Right lung (tissue), 10 donors: ENCODE measurements at places on chromosomes 1 and 21.

GRCh38 chr1:154198756-154199562, 7.1 kb upstream of the TPM3 start:
- DNase-seq: peak; percentile 38

DNA sequence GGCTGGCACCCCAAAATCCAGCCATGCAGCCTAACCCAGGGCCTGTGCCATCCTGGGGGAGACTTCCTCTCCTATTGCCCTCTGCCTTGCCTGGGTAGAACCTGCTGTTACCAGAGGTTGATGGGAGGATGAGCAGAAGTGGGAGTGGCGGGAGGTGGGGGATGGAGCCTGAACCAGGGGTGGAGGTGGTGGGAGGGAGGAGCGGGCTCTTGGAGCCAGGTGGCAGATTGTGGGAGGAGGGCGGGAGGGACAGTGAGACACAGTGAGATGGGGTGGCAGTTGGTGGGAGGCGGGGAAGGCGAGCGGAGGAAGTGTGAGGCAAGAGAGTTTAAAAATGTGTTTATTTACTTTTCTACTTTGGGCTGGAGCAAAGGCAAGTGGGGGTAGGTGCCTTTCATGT, 87.3 kb downstream of the KCNJ6 start:
- DNase-seq: no peak

GRCh38 chr1:153699768-153700167, 21.3 kb downstream of the NPR1 start:
- DNase-seq: no peak

DNA sequence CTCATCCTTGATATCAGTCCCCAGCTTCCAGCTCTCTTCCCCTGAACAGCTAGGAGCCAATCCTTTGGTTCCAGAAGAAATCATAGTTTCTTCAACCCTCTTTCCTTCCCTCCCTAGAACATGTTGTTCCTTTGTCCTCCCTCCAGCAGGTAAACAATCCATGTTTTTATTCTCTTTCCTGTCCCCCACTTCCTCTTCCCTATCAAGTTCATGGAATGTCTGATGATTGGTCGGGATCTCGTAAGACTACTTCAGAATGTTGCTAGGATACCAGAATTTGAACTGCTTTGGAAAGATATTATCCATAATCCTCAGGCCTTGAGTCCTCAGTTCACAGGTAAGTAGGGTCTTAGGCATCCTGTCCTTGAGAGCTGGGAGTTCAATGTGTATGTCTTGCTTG, 23.1 kb upstream of the SLC27A3 start:
- DNase-seq: no peak

- DNase-seq: no peak
Measured at GRCh38 chr1:77514921-77515776, 167.3 kb downstream of the ZZZ3 start.

DNA sequence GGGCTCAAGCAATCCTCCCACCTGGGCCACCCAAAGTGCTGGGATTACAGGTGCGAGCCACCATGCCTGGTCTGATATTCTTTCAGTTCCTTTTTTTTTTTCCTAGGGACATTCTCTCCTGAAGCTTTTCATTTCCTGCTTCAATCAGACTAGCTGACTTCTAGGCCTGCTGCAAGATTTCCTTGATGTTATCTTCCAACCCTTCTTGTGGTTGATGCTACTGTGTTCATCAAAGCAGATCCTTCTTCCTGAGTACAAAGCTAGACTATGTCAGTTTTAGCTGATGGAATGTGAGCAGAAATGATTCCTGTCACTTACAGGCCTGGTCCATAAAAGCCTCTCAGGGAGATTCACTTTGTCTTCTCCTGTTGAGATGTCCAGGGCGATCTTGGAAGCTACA, 146.4 kb downstream of the CDC7 start:
- DNase-seq: no peak

- no peak for DNase-seq
Measured at GRCh38 chr1:8874230-8875201, 4.0 kb downstream of the ENO1 start.

DNA sequence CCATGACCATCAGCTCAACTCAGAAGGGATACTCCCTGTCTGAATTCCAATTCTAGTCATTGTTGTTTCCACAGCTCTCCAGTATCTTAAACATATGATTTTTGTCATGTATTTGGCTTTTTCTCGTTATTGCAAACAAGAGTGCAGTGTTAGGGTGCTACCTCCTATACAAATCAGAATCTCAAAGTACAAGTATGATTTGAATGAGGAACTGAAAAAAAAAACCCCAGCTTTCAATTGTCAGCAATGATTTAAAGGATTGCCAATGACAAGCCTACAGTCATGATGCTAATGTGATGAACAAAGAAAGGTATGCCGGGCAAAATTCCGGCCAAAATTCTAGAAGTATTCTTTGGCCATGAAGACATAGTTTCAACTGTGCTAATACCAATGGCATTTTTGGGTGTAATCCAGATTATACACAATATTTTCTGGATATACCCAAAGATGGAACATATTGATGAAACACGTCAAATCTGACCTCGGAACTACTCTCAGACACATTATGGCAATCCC, 14.9 kb downstream of the TMEM35B start:
- no peak for DNase-seq

- peak; percentile 29 for DNase-seq
Measured at GRCh38 chr1:95233319-95233736, 682 bp upstream of the RWDD3 start.

DNA sequence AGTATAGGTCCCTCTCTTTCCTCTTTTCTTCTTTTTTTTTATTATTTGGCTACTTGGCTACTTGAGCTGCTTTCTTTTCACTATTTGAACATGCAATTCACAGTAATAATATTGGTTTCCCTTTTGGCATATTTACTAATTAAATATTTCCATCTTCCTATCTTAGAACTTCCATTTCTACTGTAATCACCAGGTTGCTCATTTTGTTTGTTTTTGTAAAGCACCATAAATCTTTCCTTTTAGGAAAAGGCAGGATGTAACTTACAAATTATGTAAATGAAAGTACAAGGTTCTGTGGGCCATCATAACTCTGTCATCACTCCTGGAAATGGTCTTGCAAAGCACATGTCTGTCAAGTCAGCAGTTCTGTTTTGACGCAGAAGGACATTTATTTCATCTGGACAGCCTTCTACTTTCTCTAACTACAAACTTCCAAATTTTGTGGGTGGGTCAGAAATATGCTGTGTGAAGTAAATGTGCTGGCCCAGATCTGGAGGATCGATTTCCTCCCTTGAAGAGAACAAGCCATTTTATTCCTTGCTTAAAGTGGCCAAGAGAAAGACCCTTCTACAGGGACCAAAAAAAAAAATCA, 71.7 kb upstream of the TNFSF18 start:
- DNase-seq: peak; percentile 6

GRCh38 chr1:114338191-114338890, 172.7 kb downstream of the TRIM33 start:
- DNase-seq: peak; percentile 45

DNA sequence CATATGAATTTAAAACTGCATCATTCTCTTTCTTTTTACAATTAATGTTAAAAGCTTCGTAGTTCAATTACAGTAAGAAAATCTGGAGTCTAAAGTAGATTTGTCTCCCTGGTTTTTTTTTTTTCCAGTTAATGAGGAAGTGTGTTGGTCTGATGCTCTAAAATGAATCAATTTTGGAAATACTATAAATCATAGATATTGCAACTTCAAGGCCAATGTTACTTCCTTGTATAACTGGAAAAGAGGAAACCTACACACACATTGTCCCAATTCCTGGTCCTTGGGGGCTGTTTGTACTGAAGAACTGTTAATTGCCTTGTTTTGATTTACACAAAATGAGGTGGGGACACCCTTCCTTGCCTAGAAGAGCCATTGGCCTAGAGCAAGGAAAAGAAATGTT, 107.2 kb downstream of the RGS2 start:
- no peak for DNase-seq

- DNase-seq: no peak
Measured at GRCh38 chr1:91700771-91701471, 185.0 kb downstream of the TGFBR3 start.

DNA sequence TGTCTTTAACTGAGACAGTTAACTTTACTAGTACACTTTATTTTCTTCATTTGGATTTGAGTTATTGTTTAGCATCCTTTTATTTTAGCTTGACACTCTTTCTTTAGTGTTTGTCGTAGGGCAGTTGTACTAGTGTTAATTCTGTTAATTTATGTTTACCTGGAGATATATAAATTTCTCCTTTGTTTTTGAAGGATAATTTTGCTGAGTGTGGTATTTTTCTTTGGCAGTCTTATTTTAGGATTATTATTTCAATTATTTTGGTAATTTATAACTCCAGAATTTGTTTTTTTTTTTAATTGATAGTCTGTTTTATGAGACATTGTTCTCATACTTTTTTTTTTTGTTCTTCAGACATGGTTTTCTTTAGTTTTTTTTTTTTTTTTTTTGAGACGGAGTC, 73.8 kb upstream of the CHODL start:
- DNase-seq: no peak

DNA sequence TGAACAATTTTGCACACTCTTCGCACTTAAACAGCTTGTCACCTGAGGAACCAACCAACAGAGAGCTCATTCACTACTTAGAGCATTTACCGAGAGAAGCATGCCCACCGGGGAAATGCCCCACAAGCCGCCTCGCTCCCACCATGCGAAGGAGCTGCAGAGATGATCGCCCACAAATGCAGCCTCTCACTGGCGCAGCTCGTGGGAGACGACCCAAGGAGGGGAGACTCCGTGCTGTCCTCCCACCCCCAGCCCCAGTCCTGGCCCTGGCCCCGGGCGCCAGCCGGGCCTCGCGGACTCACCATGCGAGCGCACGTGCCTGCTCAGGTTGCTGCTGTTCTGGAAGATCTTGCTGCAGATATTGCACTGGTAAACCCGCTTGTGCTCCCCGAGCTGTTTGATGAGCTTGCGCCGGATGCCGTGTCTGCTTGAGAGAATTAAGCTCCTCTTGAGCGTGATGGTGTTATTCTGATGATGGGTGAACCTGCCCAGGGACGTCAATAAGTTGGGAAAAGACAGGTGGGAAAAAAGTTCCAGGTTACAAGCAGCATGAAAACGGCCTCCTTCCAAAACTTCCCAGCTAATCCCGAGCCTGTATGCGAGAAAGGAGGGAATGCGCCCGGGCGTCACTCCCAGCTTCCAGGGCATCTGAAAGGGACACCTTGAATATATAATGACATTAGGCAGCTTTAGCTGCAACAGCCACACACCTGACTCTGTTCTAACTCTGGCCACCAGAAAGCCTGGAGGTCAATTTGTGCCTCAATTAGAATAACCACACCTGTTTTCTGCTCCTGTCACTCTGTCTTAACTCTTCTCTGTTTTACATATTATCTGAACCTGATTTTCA, 42.8 kb downstream of the PRDM15 start:
- no peak for DNase-seq

GRCh38 chr1:97506368-97506767, 414.5 kb downstream of the DPYD start:
- no peak for DNase-seq

- DNase-seq: no peak
Measured at GRCh38 chr1:30446095-30446494, 277.3 kb downstream of the MATN1 start.

GRCh38 chr21:20730441-20730840, 267.8 kb upstream of the NCAM2 start:
- no peak for DNase-seq

- no peak for DNase-seq
Measured at GRCh38 chr1:10188133-10188650, 22.2 kb upstream of the KIF1B start.

- no peak for DNase-seq
Measured at GRCh38 chr1:20574686-20575540, 14.0 kb upstream of the CDA start.

- no peak for DNase-seq
Measured at GRCh38 chr1:17503146-17503545, 36.4 kb upstream of the ARHGEF10L start.

DNA sequence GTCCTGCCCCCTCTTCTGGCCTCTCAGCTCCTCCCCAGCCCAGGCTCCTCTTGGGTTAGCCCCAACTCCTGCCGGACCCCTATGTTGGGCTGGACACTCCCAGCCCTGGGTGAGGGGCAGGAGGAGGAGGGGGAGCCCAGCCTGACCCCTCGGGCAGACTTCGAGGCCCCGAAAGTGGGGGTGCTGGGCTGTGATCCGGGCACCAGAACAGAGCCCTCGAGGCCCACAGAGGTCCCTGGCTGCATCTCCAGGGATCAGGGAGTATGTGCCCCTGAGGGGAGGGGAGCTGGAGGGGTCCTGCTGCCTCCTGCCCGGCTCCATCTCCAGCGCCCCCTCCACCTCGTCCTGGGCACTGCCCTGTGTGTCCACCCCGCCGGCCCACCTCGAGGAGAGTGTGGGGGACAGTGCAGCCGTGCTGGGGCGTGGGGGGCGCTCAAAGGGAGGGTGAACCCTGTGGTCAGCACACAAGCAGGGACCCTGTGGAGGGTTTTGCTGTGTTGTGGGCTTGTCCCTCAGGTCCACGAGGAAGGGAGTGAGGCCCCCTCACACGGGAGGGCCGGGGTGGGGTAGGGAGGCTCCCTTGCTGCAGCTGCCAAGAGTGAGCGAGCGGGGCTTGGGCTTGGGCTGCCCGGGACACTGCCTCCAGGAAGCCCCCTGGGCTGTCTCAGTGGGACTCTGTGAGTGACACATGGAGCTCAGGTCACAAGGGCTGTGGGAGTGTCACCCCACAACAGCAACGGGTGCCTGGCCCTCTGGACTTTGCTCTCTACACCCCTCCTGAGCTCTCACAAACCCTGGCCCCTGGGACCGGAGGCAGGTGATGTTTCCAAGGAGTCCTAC, 54.4 kb downstream of the COL18A1 start:
- DNase-seq: no peak

DNA sequence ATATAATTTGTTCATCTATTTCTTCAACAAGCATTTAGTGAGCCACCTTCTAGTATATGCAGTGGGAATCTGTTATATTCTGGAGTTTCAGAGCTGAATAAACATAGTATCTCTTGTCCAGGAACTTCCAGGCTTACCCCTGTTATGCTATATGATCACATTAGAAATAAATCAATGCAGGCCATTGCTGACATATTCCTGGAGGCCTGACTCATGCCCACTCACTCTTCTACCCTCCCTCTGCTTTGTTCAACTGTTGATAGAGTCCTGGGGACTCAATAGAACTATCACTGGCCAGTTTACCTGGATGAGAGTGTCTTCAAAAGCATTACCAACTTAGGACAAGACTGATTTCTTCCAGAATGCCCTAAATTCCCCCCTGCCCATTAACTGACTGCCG, 29.3 kb upstream of the SRSF10 start:
- no peak for DNase-seq

GRCh38 chr1:191579019-191579418, 579.2 kb upstream of the RGS18 start:
- DNase-seq: no peak

- no peak for DNase-seq
Measured at GRCh38 chr1:170192546-170192945, 46.8 kb downstream of the NTMT2 start.

GRCh38 chr1:108816049-108816893, 40.6 kb downstream of the AKNAD1 start:
- DNase-seq: peak; percentile 89

DNA sequence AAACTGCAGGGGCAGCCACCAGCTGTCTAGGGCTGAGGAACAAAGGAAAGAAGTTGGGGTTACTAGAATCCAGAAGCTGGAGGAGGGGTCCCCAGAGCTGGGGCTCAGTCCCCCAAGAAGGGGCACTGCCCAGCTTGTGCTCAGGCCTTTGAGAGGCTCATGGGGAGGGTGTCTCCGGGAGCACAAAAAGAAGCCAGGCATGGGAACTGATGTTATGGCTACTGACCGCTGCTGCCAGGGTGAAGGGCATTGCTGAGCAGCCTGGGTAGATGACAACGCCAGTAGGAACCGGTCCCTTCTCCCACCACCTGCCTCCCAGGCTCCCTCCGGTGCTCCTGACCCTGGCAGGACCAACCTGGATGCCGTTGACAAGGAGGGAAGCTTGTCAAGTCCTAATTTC, 762.5 kb upstream of the TPTE start:
- no peak for DNase-seq
